GM23338 (cell line): ENCODE measurements at places on chromosomes 13 and 19.

DNA sequence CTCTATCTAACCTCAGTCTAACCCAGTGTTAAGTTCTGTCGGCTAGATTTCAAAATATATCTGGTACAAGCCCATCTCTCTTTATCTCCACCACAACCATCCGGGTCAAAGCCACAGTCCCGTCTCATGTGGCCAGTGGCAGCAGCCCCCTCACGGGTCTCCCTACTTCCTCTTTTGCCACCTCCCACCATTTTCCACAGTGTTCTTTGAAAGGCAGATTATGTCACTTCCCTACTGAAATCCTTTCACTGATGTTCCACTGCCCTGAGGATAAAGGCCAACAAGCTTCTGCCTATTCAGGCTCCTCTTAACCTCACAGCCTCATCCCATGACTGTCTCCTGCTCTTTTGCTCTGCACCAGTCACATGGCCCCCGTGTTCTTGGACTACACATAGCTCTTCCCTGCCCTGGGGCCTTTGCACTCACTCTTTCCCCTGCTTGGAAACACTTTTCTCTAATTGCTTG lies 117.2 kb downstream of the UBL3 start:
- no peak for DNase-seq

GRCh38 chr19:1324806-1325567 lies 39.3 kb downstream of the EFNA2 start:
- DNase-seq: peak; percentile 79

- peak; percentile 74 for DNase-seq
Measured at GRCh38 chr19:17834350-17835181, 13.2 kb downstream of the JAK3 start.

DNA sequence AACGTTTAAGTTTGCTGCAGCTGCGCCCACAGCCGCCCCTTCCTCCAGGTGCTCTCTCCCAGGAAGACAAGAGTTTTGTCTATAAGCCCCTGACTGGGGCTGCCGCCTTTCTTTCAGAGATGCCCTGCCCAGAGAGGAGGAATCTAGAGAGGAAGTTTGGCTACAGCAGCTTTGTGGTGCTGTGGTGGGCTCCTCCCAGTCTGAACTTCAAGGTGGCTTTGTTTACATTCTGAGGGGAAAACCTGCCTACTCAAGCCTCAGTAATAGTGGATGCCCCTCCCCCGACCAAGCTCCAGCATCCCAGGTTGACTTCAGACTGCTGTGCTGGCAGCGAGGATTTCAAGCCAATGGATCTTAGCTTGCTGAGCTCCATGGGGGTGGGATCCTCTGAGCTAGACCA lies 6.4 kb upstream of the ERICH6B start:
- DNase-seq: peak; percentile 80

- no peak for DNase-seq
Measured at GRCh38 chr13:35283856-35284255, 192.6 kb downstream of the MAB21L1 start.

- no peak for DNase-seq
Measured at GRCh38 chr19:48676887-48677286, 4.1 kb upstream of the NTN5 start.

- DNase-seq: peak; percentile 95
Measured at GRCh38 chr19:13060964-13061927, 41.4 kb downstream of the LYL1 start.

- no peak for DNase-seq
Measured at GRCh38 chr13:21039097-21039800, 22.1 kb downstream of the LATS2 start.

- peak; percentile 79 for DNase-seq
Measured at GRCh38 chr19:20103091-20103740, 25.4 kb downstream of the ZNF90 start.

- no peak for DNase-seq
Measured at GRCh38 chr13:65417953-65418352, 1812.2 kb downstream of the PCDH9 start.

DNA sequence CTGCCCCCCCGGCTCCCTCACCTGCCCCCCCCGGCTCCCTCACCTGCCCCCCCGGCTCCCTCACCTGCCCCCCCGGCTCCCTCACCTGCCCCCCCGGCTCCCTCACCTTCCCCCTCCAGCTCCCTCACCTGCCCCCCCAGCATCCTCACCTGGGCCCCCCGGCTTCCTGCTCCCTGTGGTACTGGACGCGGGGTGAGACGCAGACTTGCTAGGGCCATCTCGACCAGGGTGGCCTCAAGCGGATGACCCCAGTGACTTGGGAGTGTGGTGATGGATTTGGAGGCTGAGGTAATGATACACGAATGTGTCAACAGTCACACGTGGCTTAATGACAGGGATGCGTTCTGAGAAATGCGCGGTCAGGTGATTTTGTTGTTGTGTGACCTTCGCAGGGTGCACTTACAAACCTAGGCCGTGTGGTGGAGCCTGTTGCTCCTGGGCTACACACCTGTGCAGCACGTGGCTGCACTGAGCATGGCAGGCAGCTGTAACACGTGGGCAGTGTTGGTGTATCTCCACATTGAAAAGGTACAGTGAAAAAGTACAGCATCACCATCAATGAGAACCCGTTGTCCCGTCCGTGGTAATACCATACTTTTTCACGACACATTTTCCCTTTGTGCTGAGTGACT lies 197.8 kb downstream of the TEX29 start:
- peak; percentile 30 for DNase-seq

DNA sequence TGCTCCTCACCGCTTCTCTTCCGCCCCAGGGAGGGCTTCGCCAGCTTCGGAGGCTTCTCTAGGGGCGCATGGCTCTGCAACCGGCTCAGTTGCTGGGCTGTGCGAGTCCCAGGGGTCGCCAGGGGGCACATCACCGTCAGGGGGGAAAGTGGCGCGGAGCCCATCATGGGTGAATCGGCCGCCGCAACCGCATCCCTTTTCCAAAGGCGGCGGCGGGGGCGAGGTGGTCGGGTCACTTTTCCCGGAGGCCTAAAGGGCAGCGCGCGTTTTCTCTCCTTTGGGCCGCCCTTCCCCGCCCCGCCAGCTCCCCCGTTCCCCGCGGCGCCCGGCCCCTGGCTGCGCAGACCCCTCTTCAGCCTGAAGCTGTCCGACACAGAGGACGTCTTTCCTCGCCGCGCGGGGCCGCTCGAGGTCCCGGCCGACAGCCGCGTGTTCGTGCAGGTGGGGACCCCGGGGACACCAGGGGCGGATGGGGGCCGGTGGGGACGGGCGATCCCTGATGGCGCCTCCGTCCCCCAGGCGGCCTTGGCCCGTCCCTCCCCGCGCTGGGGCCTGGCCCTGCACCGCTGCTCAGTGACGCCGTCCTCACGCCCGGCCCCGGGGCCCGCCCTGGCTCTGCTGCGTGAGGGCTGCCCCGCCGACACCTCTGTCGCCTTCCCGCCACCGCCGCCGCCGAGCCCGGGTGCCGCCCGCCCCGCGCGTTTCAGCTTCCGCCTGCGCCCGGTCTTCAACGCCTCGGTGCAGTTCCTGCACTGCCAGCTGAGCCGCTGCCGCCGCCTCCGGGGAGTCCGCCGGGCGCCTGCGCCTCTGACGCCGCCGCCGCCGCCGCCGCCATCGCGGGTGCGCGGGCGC lies 1.7 kb downstream of the TGFBR3L start:
- DNase-seq: peak; percentile 71

DNA sequence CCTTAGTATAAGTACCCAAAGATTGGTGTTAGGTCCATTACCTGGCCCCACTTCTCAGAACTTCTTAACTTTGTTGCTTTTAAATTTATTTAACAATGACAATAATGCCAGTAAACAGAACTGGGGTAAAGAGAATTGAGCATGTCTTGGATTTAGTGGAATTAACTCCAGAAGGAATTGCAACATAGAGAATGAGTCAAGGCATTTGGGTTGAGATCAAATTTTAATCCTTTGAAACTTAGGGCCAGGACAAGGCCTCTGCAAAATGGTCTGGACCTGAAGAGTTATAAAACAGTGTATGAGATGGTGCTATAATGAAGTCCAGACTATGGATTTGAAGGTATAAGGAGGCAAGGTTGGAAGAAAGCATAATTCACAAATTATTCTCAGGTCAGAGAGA lies 1030.4 kb downstream of the SLITRK5 start:
- no peak for DNase-seq

GRCh38 chr19:16544473-16545231 lies 2.4 kb upstream of the CHERP start:
- no peak for DNase-seq

DNA sequence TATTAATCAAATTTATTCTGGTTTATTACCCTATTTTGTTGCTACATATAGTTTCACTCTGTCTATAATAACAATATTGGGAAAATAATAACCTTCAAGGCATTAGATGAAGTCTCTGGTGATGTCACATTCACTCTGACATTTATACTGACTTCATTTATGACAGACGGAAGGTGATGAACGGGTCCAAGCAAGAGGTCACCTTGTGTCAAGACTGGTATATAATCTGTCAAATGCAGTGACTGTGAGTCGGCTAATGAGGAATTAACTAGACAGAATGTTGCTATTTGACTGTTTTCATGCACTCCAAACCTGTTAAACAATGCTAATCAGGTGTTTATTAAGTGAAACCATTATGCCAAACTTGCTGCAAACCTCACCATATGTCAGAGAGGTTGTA lies 800.5 kb upstream of the KLHL1 start:
- DNase-seq: no peak

GRCh38 chr13:43611281-43612273 lies 175.2 kb downstream of the ENOX1 start:
- no peak for DNase-seq

GRCh38 chr19:52369559-52370340 lies at the start of gene ZNF880:
ZNF880 (plus strand) TSS chr19:52369923; CDS start chr19:52369966, 43 bp downstream.
- DNase-seq: peak; percentile 98
